ENCODE measurements at places on chromosomes 11 and 22. TPM values are rescaled to one million over a fixed set of nuclear protein-coding genes. Genes with fewer than 3 reads are reported as not detected.

The C11orf65 gene
- 1.5 TPM for total RNA-seq

The OR51A4 gene
- total RNA-seq = not detected

The ANO5 gene
- total RNA-seq = 5.2 TPM

The OR52A1 gene
- not detected for total RNA-seq

The KRTAP5-11 gene
- not detected for total RNA-seq

The JAML gene
- total RNA-seq = 13.9 TPM

The IRAG1 gene
- 75.5 TPM for total RNA-seq

The AQP11 gene
- total RNA-seq = 0.34 TPM

The ACTN3 gene
- total RNA-seq = 0.16 TPM

The KDM4E gene
- total RNA-seq = not detected

The YAP1 gene
- 152 TPM for total RNA-seq

The LRRC32 gene
- total RNA-seq = 83.7 TPM

The SLC25A18 gene
- total RNA-seq = 0.78 TPM

The CBLIF gene
- total RNA-seq = not detected

The OR4A16 gene
- not detected for total RNA-seq

The MYO18B gene
- 0.34 TPM for total RNA-seq

The USP2 gene
- 4.8 TPM for total RNA-seq

The TNNI2 gene
- 45.0 TPM for total RNA-seq

The CDK2AP2 gene
- total RNA-seq = 40.5 TPM

The GALR3 gene
- total RNA-seq = not detected
